HuH-7 (cell line): ENCODE measurements at places on chromosomes 7 and 10.

DNA sequence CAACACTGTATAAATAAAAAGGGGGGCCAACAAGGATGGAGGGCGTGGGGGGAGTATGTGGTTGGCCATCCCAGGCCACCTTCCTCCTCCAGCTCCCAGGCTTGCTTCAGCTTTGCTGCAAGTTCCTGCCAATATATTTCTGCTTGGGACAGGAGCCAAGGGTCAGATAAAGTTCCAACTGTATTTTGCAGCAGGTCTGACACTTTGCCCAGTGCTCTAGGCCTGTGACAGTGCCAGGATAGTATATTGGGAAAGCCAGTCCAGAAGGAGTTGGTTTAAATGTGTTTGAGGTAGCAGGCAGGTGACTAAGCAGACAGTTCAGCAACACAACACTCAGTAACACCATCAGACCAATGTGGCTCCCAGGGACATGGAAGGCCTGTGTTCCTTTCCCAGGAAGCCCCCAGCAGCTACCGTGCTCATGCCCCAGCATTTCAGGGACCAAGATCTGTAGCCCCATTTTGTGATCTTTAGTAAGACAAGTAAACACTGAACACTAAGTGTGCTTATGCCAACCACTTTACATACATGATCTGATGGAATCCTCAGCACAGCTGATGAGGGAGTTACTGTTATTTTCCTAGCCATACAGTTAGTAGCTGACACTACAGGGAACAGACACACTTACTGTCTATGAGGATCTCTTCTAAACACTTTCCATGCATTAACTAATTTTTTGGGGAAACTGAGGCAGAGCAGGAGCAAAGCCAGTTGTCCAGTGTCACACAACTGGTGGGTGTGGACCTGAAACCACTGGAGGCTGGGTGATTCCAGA is 38.9 kb downstream of the DNAJB12 start:
- DNase-seq: no peak

- DNase-seq: no peak
These were observed 1.2 kb downstream of the EN2 start for GRCh38 chr7:155458878-155459699.

GRCh38 chr10:23692736-23693135 is 253.9 kb downstream of the OTUD1 start:
- DNase-seq: no peak

GRCh38 chr7:78437118-78437517 is 638.5 kb downstream of the PHTF2 start:
- no peak for DNase-seq

- no peak for DNase-seq
These were observed 70.6 kb upstream of the ZMIZ2 start for GRCh38 chr7:44678101-44678470.

DNA sequence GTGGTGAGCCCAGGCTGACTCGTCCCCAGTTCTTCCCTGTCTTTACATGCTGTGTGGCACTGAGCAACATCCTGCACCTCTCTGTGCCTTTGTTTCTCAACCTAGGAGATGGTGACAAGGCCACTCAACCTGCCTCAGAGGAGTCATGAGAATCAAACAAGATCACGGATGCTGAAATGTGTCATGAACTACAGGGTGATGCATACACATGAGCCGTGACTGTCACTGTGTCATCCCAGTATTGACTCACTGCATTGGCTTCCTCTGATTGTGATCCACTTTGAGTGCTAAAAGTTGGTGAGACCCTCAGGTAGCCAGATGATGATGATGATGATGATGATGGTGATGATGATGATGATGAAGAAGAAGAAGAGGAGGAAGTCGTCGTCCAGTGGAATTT is 11.5 kb downstream of the C10orf71 start:
- no peak for DNase-seq

DNA sequence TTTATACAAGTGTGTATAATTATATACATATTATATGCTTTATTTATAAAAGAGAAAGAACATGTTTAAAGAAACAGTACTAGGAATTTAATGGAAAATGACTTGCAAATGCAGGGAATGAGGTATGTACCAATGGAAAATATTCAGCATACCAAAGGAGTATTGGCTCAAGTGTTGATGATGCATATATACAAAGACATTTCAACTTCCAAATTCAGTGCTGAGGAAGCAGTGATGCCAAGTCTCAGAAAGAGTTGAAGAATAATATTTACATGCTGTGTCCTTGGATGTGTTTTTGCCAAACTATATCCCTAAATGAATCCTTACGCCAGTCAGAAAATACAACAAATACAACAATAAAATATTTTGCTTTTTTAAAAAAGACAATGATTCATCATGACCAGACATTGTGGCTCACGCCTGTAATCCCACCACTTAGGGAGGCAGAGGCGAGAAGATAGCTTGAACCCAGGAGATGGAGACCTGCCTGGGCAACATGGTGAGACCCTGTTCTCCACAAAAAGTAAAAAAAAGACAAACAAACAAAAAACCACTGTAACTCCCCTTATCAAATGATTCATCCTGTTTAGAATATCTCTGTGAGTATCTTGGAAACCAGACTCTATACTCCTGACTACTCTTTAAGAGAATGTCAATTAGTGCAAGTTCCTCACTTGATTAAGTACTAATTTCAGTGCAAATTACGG is 157.2 kb downstream of the CHRM2 start:
- DNase-seq: no peak

- no peak for DNase-seq
These were observed 713 bp downstream of the LZTS2 start for GRCh38 chr10:101000127-101000914.

GRCh38 chr10:131184503-131184902 is 127.0 kb downstream of the TCERG1L start:
- no peak for DNase-seq

GRCh38 chr7:69635555-69636185 is 37.4 kb downstream of the AUTS2 start:
- DNase-seq: no peak

- no peak for DNase-seq
These were observed 32.1 kb downstream of the VSTM4 start for GRCh38 chr10:49083261-49083660.

GRCh38 chr10:26311383-26311940 is 94.9 kb downstream of the GAD2 start:
- no peak for DNase-seq

DNA sequence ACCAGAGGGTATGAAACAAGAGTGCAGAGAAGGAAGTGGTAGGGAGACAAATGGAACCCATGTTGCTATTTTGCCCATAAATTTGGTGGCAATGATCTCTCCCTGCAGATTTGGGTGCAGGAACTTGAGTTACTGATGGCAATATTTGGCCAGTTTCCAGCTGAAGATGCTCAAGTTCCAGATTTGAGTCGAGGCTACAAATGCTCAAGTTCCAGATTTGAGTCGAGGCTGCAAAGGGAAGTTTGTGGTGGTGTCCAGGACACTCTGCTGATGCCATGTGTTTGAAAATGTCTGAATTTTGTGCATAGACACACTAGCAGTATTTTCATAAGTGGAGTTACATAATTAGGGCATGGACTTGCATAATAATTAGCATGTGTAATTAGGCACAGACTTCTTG is 40.8 kb downstream of the TBXAS1 start:
- no peak for DNase-seq

- DNase-seq: no peak
These were observed 222.9 kb upstream of the PITRM1 start for GRCh38 chr10:3395458-3395861.

- no peak for DNase-seq
These were observed 29.7 kb downstream of the TMEM248 start for GRCh38 chr7:66950763-66951162.

DNA sequence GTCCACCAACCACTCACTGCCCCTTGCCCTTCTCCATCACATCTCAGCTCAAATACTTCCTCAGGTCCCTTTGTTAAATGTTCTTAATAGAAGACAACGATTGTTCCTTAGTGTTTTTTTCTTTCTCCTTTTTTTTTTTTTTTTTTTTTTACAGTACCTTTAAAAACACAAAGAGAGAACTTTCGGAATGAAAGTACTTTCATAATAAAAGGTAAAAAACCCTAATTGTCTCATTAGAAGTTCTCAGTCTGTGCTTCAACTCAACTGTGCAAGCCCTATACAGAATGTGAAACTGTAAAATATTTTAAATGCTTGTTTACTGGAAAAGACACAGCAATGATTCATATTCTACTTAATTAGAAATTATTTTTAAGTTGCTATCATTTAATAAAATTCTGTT is 29.4 kb downstream of the TSPAN12 start:
- DNase-seq: no peak

- DNase-seq: no peak
These were observed 190.7 kb downstream of the CDCA7L start for GRCh38 chr7:21754963-21755362.

GRCh38 chr10:124745252-124745651 is 1.1 kb upstream of the FAM53B start:
- no peak for DNase-seq

GRCh38 chr10:30057421-30057841 is 2.0 kb downstream of the JCAD start:
- peak; percentile 69 for DNase-seq

- DNase-seq: no peak
These were observed 77.3 kb downstream of the DNAJB6 start for GRCh38 chr7:157413881-157414701.

DNA sequence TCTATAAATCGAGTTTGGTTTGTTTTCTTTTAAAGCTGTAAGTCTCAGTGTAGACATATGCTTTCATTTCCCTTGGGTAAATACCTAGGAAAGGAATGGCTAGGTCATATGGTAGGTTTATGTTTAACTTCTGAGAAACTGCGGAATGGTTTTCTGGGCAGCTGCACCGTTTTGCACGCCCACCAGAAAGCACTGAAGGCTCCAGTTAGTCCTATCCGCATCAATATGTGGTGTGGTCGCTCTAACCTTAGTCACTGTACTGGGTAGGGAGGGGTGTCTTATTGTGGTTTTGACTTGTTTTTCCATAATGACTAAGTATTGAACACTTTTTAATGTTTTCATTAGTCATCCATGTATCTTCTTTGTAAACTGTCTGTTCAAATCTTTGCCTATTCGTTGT is 279.5 kb upstream of the AKR1E2 start:
- no peak for DNase-seq

- DNase-seq: no peak
These were observed 174.5 kb upstream of the PPP2R2D start for GRCh38 chr10:131726076-131726880.

DNA sequence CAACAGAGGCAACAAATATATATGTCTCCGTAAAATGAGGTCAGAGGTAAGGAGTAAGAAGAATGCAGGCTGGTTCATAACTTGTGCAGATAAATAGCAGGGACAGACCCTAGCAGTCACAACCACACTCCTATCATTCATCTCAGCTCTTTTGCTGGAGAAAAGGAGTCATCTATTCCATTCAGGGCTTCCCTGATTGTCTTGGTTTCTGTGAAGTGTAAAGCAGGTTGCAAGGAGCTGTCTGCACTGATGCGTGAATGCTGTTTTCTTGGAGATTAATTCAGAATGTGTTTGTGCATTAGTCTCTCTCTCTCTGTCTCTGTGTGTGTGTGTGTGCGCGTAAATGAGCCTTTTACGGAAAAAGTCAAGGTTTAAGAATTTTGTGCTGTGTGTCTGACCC is 643.3 kb upstream of the SORCS1 start:
- DNase-seq: no peak

GRCh38 chr10:133131734-133132472 is 28.1 kb upstream of the KNDC1 start:
- no peak for DNase-seq

DNA sequence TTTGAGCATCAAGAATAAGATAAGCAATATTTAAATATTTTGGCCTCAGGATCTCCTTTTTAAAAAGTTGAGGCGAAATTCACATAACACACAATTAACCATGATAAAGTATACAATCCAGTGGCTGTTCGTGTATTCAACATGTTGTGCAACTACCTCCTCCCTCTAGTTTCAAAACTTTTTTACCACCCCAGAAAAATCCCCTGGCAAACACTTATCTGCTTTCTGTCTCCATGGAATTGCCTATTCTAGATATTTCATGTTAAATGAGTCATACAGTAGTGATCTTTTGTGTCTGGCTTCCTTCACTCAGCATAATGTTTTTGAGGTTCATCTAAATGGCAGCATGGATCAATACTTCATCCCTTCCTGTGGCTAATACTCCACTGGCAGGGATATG is 31.8 kb upstream of the IL15RA start:
- DNase-seq: no peak

GRCh38 chr7:149552799-149553198 is 55.2 kb upstream of the ZNF746 start:
- DNase-seq: no peak

GRCh38 chr10:131979336-131979735 is 2.4 kb downstream of the BNIP3 start:
- no peak for DNase-seq

DNA sequence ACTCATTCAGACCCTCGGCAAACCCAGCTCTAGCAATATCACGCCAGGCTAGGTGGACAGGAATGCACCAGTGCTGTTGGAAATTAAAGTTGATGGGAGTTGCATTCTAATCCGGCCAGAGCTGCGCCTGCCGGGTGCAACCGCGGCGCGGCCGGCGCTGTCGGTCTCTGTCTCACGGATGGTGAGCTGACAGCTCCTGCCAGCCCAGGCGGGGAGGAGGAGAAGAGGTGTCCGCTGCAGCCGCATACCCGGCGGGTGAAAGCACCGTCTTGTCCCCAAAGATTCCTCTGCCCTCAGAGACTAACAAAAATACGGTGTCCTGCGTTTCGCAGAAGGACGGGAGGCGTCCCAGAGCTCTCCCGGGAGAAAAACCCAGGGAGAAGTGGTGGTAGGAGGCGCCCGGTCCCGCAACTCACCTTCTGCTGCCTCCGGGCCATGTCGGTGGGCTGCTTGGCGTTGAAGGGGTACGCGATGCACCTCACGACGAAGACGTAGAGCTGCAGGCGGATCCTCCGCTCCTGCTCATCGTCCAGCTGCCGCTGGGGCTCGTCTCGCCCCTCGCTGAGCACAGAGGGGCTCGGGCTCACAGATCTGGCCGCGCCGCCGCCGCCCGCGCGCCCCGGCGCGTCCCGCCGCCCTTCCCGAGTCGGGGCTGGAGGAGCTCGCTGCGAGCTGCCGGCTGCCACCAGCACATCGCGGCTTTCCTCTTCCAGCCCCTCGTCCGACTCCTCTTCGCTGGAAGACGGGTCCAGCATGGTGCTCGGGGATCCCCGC is 490 bp downstream of the CADPS2 start:
- DNase-seq: peak; percentile 69

DNA sequence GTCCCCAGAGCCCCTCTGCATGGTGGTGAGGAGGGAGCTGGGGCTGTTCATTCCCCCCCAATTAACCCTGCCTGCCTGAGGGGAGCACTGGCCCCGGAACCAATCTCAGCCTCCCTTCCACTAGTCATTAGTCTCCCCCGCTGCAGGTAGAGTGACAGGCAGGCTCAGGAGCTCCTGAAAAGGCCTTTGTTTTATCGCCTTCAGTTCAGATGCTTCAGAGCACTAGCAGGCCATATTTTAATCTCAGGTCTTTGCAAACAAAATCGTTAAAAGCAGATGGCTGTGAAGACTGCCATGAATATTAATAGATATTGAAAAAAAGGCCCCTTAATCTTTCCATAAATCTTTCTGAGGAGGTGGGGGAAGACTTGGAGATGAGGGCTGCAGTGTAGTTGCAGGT is 250.7 kb downstream of the RPS24 start:
- DNase-seq: no peak

GRCh38 chr10:2230478-2230877 is 493.2 kb upstream of the ADARB2 start:
- no peak for DNase-seq

GRCh38 chr7:84049071-84049836 is 145.3 kb downstream of the SEMA3A start:
- DNase-seq: no peak

- peak; percentile 71 for DNase-seq
These were observed 97.7 kb downstream of the NRCAM start for GRCh38 chr7:108358553-108358952.
